ENCODE measurements at places on chromosomes 7 and 10. TPM values are rescaled to one million over a fixed set of nuclear protein-coding genes. Genes with fewer than 3 reads are reported as not detected.

ANKRD30A gene
- polyA plus RNA-seq = not detected

CFAP58 gene
- polyA plus RNA-seq = not detected

CPED1 gene
- 0.16 TPM for polyA plus RNA-seq

SPDYE8 gene
- not detected for polyA plus RNA-seq

OR9A2 gene
- not detected for polyA plus RNA-seq

NEURL1 gene
- 0.21 TPM for polyA plus RNA-seq

BPGM gene
- 17.6 TPM for polyA plus RNA-seq

ANKRD2 gene
- not detected for polyA plus RNA-seq

STRIP2 gene
- not detected for polyA plus RNA-seq

ACHE gene
- 0.92 TPM for polyA plus RNA-seq

ZNF425 gene
- polyA plus RNA-seq = 1.9 TPM

DRGX gene
- not detected for polyA plus RNA-seq

CPEB3 gene
- polyA plus RNA-seq = 2.8 TPM

FKBP9 gene
- polyA plus RNA-seq = 1.00 TPM

DNA sequence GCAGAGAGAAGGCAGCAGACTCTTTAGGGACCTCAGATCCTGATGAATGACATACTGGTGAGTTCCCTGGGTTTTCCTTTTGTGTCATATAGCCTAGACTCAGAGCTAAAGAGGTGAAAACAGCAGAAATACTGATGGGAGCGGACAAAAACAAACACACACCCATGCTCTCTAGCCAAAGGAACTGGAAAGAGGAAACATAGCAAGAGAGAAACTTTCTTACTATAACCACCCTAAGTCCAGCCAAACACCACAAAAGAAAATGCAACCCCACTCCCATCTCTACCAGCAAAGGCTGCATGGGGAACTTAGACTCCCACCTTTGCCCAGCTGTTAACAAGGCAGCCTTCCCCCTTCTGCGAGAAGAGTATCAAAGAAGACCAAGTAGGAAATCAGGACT is 16.3 kb downstream of the GSAP start:
- peaks cover 28% of the 10 kb centered on the region for H3K4me1 ChIP-seq
- peaks cover 26% of the 10 kb centered on the region for H3K36me3 ChIP-seq
- H3K27ac ChIP-seq = peak overlapping the region; percentile 9
- no peaks in the 10 kb centered on the region for H3K27me3 ChIP-seq

GRCh38 chr7:107945332-107945731 is 54.3 kb downstream of the DLD start:
- DNase-seq = no peak
- H3K36me3 ChIP-seq = no peaks in the 10 kb centered on the region
- H3K27ac ChIP-seq = no peak overlapping the region
- no peaks in the 10 kb centered on the region for H3K4me1 ChIP-seq
- H3K4me3 ChIP-seq = no peak overlapping the region
- H3K27me3 ChIP-seq = no peaks in the 10 kb centered on the region

DNA sequence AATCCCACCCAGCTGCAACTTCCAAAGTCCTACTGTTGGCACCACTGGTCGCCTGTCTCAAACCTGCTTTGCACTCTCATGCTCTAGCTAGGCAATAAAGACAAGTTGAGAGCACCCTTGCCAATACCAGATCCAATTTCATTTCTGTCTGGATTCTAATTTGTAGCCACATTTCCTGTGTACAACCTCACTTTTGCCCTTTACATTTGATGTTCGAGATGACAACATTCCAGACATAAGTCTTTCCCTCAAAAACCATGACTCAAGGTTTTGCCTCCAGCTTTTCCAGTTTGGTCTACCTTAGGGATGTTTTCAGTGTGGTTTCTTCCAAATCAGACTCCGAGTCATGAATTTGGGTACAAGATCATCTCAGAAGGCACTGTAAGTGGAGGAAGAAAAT is 309.0 kb downstream of the GPAM start:
- no peak for DNase-seq
- H3K27me3 ChIP-seq = no peaks in the 10 kb centered on the region
- no peak overlapping the region for H3K27ac ChIP-seq
- H3K4me3 ChIP-seq = no peak overlapping the region
- no peaks in the 10 kb centered on the region for H3K4me1 ChIP-seq
- H3K36me3 ChIP-seq = no peaks in the 10 kb centered on the region

DNA sequence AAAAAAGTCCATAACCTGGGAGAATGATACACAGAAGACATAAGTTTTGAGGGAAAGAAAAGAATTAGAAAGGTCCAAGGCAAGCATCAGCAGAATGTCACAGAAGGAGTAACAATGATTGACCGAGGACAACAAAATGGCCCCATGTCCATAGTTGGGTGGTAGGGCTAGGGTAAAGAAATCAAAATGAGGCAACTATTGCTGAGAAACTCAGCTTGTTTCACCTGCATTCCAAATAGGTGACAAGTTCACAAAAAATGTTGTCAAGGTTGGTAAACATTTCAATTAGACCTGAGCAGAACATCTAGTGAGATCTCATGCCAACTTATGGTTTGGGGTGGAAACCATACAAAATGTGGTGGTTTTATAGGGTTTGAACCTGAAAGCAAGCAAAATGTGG is 22.8 kb upstream of the DLX6 start:
- DNase-seq = no peak
- peaks cover 52% of the 10 kb centered on the region for H3K27me3 ChIP-seq
- H3K27ac ChIP-seq = no peak overlapping the region

DNA sequence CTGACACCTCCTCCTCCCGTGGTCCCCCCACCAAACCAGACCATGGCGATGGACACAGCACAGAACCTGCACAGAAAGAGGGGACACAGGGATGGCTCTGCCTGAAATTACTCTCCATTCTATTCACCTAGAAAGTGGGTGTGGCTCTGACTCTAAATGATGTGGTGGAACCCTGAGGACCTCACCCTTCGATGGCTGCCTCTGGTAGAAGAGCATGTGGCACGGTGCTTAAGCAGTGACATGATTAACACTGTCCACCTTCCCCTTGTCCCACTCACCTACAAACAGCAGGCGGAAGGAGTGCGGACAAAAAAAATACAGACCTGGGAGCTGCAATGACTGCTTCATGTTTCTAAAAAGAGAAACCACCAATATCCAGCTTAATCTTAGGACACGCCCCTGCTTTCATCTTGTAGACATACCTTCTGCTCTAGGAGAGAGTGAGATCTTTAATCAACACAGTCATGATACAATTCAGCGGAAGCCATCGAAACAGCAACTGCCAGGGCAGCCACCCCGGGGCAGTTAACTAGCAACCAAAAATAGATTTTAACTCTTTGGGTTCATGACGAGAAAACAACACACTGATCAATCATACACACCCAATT is 11.4 kb downstream of the JCAD start:
- H3K27ac ChIP-seq = no peak overlapping the region
- H3K4me3 ChIP-seq = no peak overlapping the region
- no peaks in the 10 kb centered on the region for H3K36me3 ChIP-seq
- H3K27me3 ChIP-seq = peaks cover 47% of the 10 kb centered on the region
- no peak for DNase-seq
- H3K4me1 ChIP-seq = peaks cover 12% of the 10 kb centered on the region

GRCh38 chr7:142813226-142813625 is 41.6 kb upstream of the EPHB6 start:
- no peaks in the 10 kb centered on the region for H3K36me3 ChIP-seq
- no peaks in the 10 kb centered on the region for H3K27me3 ChIP-seq
- H3K27ac ChIP-seq = peak overlapping the region; percentile 94
- peaks cover 68% of the 10 kb centered on the region for H3K4me1 ChIP-seq
- H3K4me3 ChIP-seq = peak overlapping the region; percentile 92

DNA sequence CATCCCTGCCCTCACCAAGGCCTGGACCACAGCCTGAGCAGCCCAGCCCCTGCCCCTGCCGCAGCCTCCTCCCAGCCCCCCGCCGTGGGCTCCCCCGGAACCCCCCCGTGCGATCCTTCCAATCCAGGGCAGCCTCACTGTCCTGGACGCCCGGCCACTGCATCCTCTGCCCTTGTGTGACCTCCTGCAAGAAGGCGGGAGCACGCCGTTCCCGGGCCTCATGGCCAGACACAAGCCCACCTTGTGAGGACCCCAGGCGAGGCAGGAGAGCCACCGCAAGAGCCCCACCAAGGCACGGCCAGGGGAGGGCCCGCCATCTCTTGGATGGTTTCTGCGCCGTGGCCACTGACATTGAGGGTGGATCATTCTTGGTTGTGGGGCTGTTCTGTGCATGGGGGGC is 7.8 kb upstream of the LFNG start:
- no peaks in the 10 kb centered on the region for H3K27me3 ChIP-seq
- peak overlapping the region; percentile 84 for H3K4me3 ChIP-seq
- no peaks in the 10 kb centered on the region for H3K36me3 ChIP-seq
- peaks cover 65% of the 10 kb centered on the region for H3K4me1 ChIP-seq
- DNase-seq = no peak
- peak overlapping the region; percentile 99 for H3K27ac ChIP-seq

GRCh38 chr10:58956926-58957325 is 219.5 kb upstream of the PHYHIPL start:
- H3K4me1 ChIP-seq = no peaks in the 10 kb centered on the region
- DNase-seq = no peak
- no peak overlapping the region for H3K27ac ChIP-seq
- no peaks in the 10 kb centered on the region for H3K27me3 ChIP-seq
- H3K4me3 ChIP-seq = no peak overlapping the region

DNA sequence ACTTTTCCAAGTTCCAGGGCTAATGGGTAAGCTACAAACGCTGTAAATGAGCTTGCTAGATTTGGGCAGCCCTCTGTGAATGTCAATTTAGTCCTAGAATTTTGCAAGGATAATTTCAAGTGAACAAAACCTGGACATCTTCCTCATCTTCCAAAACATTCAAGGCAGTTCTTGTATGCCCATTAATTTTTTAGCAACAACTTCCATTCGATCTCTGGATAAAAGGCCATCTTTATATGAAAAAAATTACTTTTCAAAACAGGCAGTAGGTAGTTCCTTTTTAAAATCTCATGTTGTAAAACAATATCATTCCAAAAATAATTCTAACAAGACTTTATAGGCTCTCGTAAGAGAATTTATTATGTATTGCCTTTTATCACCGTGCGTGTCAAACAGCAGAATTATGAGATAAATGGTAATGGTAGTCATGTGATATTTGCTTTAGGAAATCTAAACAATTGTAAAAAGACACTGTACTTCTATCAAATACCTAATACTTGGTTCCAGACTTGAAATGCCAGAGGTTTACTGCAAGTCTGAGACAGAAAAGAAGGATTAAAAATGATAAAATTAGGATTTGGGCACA is 143.7 kb upstream of the NRP1 start:
- no peak for DNase-seq
- H3K27me3 ChIP-seq = no peaks in the 10 kb centered on the region
- H3K4me3 ChIP-seq = no peak overlapping the region
- no peaks in the 10 kb centered on the region for H3K4me1 ChIP-seq

- H3K27me3 ChIP-seq = no peaks in the 10 kb centered on the region
- H3K4me3 ChIP-seq = peak overlapping the region; percentile 36
- no peak for DNase-seq
- H3K4me1 ChIP-seq = peaks cover 57% of the 10 kb centered on the region
- peaks cover 52% of the 10 kb centered on the region for H3K36me3 ChIP-seq
Measured at GRCh38 chr7:26193432-26194207, 6.9 kb downstream of the HNRNPA2B1 start.

GRCh38 chr10:75211007-75211691 is 553 bp downstream of the VDAC2 start:
- H3K27me3 ChIP-seq = no peaks in the 10 kb centered on the region
- H3K4me3 ChIP-seq = peak overlapping the region; percentile 100
- DNase-seq = peak; percentile 19
- peak overlapping the region; percentile 98 for H3K27ac ChIP-seq

DNA sequence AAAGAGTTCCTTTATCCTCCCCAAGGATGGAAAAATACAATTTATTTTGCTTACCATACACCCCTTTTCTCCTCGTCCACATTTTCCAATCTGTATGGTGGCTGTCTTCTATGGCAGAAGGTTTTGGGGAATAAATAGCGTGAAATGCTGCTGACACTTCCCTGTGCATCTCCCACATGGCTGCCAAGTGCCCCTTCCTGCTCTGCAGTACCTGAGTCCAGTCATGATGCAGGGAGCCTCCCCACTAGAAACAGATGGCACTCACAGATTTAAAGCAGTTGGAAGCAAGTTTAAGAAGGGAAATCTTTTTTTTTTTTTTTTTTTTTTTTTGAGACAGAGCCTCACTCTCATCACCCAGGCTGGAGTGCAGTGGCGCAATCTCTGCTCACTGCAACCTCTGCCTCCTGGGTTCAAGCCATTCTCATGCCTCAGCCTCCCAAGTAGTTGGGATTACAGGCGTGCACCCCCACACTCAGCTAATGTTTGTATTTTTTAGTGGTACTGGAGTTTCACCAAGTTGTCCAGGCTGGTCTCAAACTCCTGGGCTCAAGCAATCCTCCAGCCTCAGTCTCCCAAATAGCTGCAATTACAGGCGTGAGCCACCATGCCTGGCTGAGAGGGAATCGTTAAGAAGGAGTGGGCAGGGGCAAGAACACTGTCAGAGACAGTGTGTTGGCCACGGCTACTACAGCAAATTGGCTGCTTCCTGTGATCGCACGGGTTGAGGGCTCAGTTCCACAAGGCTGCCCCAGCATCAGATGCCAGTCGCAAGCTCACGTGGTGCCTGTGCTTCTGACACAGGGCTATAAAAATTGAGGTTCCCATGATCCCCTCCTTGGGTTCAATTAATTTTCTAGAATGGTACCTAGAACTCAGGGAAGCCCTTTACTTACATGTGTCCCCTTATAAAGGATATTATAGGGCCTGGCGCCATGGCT is 5.3 kb upstream of the PILRA start:
- peaks cover 71% of the 10 kb centered on the region for H3K4me1 ChIP-seq
- no peaks in the 10 kb centered on the region for H3K27me3 ChIP-seq
- H3K27ac ChIP-seq = peak overlapping the region; percentile 99
- DNase-seq = peak; percentile 82
- H3K36me3 ChIP-seq = peaks cover 6% of the 10 kb centered on the region

GRCh38 chr10:58667658-58668310 is 155.1 kb downstream of the BICC1 start:
- no peak overlapping the region for H3K4me3 ChIP-seq
- peaks cover 5% of the 10 kb centered on the region for H3K27me3 ChIP-seq
- H3K4me1 ChIP-seq = no peaks in the 10 kb centered on the region
- H3K36me3 ChIP-seq = peaks cover 9% of the 10 kb centered on the region
- no peak overlapping the region for H3K27ac ChIP-seq

GRCh38 chr7:66558201-66558641 is 70.5 kb upstream of the KCTD7 start:
- H3K36me3 ChIP-seq = no peaks in the 10 kb centered on the region
- H3K27me3 ChIP-seq = no peaks in the 10 kb centered on the region
- H3K27ac ChIP-seq = no peak overlapping the region
- H3K4me1 ChIP-seq = peaks cover 4% of the 10 kb centered on the region
- no peak overlapping the region for H3K4me3 ChIP-seq
- no peak for DNase-seq

GRCh38 chr7:20183086-20183485 is 34.1 kb downstream of the MACC1 start:
- peaks cover 4% of the 10 kb centered on the region for H3K36me3 ChIP-seq
- no peak overlapping the region for H3K4me3 ChIP-seq
- H3K27ac ChIP-seq = no peak overlapping the region
- peaks cover 14% of the 10 kb centered on the region for H3K4me1 ChIP-seq
- H3K27me3 ChIP-seq = no peaks in the 10 kb centered on the region

DNA sequence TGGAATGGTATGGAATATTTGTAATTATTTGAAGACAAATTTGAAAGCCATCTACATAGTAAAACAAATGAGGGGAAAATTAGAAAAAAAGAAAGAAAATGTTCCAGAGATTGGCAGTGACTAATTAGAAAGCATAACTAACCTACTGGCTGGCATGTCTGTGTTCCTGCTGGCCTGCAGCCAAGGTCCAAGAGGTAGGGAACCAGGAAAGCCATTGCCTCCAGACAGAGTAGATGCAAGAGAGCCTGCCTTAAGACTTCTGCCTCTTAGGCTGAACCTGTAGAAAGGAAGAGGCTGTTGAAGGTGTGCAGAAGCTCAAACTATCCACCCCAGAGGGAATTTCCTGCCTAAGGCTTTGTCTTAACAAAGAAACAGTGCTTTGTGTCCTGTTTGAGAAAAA is 982.0 kb downstream of the SORCS1 start:
- no peaks in the 10 kb centered on the region for H3K4me1 ChIP-seq
- no peak overlapping the region for H3K27ac ChIP-seq
- DNase-seq = no peak
